ENCODE measurements at places on chromosomes 6 and 20.

GRCh38 chr6:41840326-41840725, 52.8 kb downstream of the TOMM6 start:
- DNase-seq: no peak

DNA sequence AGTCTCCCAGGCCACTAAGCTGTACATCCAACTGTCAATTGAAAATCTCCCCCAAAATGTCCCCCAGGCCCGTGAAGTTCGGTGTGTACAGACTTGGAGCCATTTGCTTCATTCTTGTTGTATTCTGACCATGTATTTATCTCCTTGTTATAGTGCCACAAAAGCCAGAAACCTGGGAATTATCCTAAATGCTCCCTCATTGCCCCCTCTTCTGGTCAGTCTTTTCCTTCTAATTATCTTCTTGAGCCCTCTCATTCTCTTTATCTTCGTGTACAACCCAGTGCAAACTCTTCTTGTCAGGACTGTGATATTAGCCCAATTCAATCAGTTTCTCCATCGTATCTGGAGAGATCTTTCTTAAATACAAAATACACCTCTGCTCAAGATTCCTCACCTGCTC, 64.7 kb downstream of the RFX6 start:
- DNase-seq: no peak

- DNase-seq: no peak
Measured at GRCh38 chr6:75142721-75143120, 63.1 kb downstream of the COL12A1 start.

DNA sequence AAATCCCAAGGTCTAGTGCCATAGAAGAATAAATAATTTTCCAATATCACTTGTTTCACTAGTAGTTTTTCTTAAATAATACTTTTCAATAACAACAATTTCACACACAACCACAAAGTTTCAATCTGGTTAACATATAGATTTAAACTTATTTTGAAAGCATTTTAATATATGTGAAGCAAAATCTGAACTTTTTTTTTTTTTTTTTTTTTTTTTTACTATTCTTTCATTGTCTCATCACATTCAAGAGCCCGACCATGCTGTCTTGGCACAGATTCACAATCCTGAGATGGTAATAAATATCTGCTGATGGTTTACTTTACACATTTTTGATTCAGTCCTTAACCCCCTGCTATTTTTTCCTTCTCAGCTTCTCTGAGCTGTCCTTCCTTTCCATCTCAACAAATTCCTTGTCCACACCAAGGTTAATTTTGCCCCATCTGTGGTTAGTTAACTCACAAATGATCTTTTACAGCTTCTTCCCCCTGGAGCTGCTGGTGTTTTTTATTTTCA, 262.8 kb downstream of the TMEM242 start:
- no peak for DNase-seq

DNA sequence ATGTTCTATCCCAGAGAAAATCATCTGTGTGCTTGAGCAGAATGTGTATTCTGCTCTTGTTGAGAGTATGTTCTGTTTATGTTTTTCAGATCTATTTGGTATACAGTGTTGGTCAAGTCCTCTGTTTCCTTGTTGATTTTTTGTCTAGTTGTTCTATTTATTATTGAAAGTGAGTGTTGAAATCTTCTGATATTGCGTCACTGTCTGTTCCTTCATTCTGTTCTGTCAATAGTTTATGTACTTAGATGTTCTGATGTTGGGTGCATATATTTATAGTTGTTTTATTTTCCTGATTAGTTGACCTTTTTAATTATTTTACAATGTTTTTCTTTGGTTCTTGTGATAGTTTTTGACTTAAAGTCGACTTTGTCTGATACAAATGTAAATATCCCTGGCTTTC, 458.7 kb upstream of the HSF2 start:
- DNase-seq: no peak

DNA sequence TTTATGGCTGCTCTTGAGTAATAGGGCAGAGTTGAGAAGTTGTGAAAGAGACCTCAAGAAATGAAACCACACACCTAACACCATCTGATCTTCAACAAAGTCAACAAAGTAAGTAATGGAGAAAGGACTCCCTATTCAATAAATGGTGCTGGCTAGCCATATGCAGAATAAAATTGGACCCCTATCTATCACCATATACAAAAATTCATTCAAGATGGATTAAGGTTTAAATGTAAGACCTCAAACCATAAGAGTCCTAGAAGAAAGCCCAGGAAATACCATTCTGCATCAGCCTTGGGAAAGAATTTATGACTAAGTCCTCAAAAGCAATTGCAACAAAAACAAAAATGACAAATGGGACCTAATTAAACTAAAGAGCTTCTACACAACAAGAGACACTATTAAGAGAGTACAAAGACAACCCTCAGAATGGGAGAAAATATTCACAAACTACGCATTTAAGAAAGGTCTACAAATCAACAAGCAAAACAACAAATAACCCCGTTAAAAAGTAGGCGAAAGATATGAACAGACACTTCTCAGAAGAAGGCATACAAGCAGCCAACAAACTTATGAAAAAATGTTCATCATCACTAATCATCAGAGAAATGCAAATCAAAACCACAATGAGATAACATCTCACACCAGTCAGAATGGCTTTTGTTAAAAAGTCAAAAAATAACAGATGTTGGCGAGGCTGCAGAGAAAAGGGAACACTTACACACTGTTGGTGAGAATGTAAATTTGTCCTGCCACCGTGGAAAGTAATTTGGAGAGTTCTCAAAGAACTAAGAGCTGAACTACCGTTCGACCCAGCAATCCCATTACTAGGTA, 4.0 kb downstream of the MAP3K5 start:
- no peak for DNase-seq

GRCh38 chr20:43699941-43700565, 26.7 kb downstream of the GTSF1L start:
- no peak for DNase-seq

GRCh38 chr6:7617801-7618764, 28.1 kb downstream of the SNRNP48 start:
- peak; percentile 57 for DNase-seq

DNA sequence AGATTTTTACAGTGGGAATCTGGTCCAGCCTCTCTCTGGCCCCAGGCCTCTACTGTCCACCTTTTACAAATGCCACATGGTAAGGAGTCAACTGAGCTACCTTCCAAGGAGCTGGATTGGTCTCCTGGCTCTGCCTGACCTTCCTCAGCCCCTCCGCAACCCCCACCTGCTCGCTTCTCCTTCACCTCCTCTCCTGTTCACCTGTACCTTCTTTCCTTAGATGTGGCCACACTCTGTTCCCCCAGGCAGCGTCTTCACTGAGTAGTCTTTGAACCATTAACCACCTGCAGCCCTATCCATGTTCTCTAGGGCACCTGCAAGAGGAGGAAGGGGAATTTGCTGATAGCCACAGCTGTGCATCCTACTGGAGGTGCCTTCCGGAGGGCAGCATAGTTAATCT, 55.3 kb upstream of the DDR1 start:
- no peak for DNase-seq

- no peak for DNase-seq
Measured at GRCh38 chr6:90249034-90249433, 47.6 kb downstream of the BACH2 start.

DNA sequence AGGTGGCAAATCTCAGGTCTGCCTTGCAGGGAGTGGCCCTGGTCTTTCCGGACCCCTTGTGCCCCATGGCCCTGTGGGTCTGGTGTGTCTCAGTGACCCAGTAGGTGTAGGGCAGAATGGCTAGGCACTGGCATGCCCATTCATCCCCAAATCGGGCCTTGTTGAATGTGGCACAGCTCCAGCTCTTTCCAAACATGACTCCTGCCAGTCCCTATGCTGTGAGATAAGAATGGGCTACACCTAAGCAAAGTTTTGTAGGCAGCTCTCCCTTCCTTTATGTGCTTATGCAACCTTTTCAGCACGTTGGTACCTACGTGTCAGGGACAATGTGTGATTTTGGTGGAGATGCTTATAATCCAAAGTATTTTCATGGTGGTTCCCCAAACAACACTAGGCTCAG, 33.9 kb downstream of the FOXO3 start:
- DNase-seq: no peak

DNA sequence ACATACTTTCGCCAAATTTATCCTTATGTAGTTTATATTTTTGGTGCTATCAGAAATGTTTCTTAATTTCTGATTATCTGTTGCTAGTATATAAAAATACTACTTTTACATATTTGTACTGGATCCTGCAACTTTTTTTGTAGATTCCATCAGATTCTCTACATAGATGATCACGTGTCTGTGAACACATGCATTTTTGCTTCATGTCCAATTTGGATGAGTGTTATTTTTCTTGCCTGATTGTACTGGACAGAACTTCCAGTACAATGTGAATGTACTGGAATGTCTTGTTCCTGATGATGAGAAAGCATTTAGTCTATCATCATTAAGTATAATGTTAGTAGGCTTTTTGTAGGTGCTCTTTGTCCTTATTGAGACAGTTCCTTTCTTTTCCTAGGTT, 25.0 kb upstream of the SSR1 start:
- no peak for DNase-seq

DNA sequence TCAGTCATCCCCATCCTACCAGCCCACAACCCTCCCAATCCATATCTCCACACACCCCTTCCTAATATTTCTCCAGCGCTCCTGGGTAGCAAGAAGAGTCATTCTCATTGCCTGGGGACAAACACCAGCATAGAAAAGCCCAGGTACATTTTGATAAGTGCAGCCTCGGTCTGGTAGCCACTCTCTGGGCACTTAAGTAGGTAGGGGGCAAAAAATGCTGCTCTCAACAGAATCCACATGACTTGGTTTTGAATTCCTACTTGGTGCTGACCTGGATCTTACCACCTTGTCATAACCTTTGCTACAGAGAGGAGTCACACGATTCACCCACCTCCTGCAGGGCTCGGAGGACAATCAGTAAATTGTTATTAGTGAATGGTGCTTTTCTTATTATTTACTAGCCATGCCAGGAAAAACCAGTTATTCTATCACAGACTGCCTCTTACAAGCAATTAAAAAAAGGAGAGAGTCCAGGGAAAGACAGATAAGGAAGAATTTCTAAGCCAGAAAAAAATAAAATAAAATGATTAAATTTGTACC, 249.1 kb downstream of the LY86 start:
- DNase-seq: peak; percentile 15

DNA sequence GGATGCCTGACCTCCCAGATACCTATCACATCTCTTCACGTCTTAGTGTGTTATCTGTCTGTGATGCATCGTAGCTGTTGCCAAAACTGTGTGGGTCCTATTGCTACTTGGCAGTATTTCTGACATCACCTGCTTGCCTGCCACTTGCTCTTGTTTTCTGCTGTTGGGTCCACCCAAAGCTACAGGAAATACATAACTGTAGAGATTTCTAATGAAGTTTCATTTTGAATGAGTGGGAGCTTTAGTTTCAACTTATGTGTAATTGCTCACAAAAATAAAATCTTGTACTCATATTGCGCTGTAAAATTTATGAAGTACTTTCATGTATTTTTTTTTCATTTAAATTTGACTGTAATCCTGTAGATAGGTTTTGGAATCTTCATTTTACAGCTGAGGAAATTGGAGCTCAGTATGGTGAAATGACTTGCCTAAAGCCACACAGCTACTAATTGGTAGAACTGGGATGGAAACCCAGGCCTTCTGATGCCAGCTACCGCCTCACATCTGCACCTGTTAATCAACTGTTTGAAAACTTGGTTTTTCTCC, 113.6 kb upstream of the MAN1A1 start:
- no peak for DNase-seq

GRCh38 chr6:19289457-19289856, 547.7 kb upstream of the ID4 start:
- no peak for DNase-seq

DNA sequence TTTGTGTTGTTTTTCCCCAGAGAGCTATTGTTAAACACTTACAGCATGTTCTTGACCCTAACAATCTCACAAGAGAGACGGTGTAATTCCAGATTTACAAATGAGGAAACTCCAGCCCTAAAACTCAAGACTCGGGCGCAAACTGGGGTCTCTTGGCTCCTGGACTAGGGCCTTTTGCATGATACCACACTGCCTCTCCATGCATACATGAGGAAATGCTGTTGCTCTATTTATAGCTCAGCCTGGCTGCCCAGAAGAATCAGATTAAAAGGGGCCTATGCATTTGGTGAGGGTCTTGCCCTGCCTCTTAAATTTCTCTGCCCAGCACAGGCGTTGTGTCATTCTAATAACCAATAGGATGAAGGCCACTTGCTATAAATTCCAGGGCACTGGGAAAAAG, 30.5 kb upstream of the SNRPB2 start:
- no peak for DNase-seq

DNA sequence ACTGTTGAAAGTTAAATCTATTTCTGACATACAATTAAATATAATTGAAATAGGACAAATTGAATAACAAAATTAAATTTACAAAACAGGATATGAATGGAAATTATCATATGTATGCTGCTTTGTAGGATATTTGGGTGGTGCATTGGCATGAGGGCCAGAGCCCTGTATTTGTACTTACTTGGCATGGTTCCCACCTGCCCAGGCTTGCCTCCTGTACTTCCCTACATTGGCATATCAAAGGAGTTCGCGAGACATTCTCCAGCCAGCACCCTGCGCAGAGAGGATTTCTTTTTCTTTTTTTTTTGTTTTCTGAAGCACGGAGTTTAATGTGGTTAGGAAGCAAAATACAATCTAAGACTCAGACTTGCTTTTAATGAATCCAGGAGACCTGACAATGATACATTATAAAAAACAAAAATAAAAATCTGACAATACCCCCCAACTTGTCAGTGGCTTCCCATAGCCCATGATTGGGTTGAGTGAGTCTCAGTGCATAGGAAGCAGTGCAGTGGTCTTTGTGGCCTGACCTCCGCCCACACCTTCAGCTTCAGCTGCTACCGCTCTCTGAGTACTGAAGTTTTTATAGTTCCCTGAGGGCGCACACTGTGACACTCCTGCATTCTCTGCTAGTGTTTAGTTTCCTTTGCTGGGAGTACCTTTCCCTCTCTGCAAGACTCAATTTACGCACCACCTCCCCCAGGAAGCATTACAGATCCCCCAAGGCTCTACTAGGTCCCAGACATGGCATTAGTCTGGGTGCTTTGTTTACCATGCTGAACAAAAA, 440.8 kb downstream of the UTRN start:
- DNase-seq: no peak

DNA sequence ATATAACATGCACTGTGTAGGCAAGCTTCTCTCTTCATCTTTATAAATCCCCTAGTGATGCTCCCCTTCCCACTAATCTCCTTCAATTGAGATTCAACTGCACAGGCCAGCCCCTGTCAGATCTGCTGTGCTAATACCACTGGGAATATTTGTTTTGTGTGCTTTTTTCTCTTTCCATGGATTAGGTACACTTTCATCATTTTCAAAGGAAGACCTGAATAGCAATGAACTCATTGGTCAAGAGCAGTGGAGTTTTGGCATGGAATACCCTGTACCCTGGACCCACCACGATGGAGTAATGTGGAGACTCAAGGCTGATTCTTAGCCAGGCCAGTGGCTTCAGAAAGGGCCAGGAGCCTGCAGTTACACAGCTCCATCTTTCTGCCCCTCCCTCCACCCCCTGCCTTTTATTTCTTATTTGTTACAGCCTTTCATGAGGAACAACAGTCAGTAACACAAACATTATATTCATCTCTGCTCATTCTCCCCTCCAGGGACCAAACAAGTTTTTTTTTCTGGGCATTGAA, 75.4 kb upstream of the KCNG1 start:
- no peak for DNase-seq

Data from DMS79 treated with DMSO at 0.1 percent for 48 hours (cell line).